Stimulated activated CD8-positive, alpha-beta memory T cell treated with anti-CD3 and anti-CD28 coated beads, Interleukin-4, amount 100 ng/mL, for 1 hour (primary cell): ENCODE measurements at places on chromosomes 7 and 10.

DNA sequence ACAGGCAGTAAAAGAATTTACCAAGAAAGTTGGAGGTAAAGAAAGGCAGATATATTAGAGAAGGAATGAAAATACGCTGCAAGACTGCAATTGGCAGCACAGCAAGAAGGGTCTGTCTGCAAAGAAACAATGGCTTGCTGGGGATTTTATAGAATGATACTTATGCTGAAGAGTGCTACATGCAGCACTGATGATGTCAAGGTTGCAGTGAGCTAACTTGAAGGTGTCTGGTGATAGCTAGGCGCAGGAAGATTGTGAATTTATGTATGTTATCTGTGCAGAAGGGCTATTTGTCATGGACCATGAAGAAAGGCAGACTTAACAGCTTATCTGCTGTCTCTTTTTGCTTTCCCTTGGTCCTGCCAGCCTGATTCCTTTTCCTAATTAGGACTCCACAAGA is 319.3 kb upstream of the KMT2E start:
- no peak for DNase-seq

- no peak for DNase-seq
These were observed 94.4 kb upstream of the HABP2 start for GRCh38 chr10:113458451-113458850.

DNA sequence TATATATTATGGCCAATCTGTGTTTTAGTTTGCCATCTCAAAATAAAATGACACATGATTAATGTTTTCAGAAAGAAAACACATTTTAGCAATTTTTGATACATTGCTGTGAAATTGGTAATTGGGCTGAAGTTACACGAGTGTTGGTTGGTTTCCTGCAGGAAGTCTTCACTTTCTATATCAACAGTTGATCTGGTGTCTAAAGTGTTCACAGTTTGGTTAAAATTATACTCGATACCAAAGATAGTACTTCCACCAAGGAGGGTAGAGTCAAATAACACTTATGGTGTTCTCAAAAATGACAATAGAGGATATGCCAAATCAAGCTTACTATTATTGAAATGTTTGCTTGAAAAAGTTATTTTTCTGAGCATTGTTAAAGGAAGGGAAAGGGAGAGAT is 120.3 kb upstream of the GLCCI1 start:
- no peak for DNase-seq

GRCh38 chr7:76304888-76305375 is 2.5 kb downstream of the HSPB1 start:
- no peak for DNase-seq

GRCh38 chr10:78660446-78661106 is 408.2 kb upstream of the ZMIZ1 start:
- no peak for DNase-seq

- no peak for DNase-seq
These were observed 42.0 kb upstream of the PCLO start for GRCh38 chr7:83204715-83205114.

- DNase-seq: no peak
These were observed 256.6 kb upstream of the SEMA3C start for GRCh38 chr7:81175275-81175940.

- DNase-seq: no peak
These were observed 524.8 kb upstream of the SORCS1 start for GRCh38 chr10:107689323-107689722.

- no peak for DNase-seq
These were observed 1061.5 kb downstream of the LRMDA start for GRCh38 chr10:76492678-76493472.

GRCh38 chr10:74322141-74322540 is 171.1 kb downstream of the ADK start:
- no peak for DNase-seq

DNA sequence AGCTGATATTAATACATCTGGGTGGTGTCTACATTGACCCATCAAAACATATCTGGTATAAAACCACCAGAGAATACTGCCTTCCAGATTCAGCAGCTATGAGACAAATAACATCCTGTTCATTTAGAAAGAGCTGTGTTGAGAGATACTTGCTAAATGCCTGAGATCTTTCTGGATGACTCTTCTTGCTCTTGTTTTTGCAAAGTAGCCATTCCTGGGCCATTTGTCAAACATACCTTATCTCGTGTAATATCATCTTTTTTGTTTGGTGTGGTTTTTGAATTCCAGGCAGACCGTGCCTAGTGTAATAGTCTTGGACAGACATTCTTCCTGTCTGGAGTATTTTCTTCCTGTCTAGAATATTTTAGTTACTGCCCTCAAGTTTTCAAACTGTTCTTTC is 74.7 kb upstream of the PRR15 start:
- no peak for DNase-seq

DNA sequence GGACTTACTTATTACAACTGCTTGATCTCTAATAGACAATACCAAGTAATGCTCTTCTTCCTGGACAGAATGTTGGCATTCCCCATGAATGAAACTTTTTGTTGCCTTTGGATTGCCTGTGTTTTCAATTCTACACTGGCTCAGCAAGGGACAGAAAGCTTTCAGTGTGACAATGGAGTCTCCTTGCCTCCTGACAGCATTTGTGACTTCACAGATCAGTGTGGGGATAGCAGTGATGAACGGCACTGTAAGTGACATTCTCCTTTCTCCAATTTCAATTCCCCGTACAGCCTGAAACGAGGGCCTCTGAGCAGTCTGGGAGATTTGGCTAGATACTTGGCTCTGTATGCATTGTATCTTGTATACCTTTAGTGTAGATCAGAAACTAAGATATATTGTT is 290 bp downstream of the MALRD1 start:
- no peak for DNase-seq

DNA sequence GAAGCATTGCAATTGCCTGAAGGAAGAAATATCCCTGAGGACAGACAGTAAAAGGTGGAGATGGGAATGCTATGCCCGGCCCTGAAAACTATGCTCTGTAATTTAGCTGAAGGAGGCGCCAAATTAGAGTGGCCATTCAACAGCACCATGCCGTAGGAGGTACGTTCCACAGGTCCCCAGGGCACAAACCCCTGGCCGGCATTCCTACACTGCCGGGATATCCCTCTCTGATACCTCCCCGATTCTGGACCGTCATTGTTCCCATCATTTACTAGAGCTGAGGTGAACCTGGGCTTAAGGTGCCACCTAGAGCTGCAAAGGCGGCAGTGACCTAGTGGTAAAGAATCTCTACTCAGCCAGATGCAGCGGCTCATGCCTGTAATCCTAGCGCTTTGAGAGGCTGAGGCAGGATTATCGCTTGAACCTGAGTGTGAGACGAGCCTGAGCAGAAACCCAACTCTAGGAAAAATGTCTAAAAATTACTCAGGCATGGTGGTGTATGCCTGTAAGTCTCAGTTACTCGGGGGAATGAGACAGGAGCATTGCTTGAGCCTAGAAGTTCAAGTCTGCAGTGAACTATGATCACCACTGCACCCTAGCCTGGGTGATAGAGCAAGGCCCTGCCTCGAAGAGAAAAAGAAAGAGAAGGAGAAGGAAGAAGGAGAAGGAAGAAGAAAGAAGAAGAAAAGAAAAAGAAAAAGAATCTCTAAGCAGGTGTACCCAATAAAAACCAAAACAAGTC is 53.0 kb upstream of the TNKS2 start:
- no peak for DNase-seq

DNA sequence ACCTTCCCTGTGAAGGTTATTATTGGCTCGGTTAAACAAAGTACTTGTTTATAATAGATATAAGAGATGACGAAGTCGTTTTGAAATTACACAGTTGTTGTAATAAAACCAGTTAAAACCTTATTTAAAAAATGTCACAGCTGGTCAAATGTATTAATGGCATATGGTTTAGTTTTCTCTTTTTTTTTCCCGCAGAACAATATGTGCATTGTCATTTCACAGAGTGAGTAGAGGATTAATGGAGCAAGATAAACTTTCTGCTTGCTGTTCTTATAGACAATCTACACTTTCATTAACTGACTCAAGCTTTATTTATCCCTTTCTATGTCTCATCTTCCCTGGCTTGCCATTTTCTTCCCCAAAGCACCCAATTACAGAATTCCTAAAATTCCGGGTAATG is 404.3 kb upstream of the NPVF start:
- no peak for DNase-seq

DNA sequence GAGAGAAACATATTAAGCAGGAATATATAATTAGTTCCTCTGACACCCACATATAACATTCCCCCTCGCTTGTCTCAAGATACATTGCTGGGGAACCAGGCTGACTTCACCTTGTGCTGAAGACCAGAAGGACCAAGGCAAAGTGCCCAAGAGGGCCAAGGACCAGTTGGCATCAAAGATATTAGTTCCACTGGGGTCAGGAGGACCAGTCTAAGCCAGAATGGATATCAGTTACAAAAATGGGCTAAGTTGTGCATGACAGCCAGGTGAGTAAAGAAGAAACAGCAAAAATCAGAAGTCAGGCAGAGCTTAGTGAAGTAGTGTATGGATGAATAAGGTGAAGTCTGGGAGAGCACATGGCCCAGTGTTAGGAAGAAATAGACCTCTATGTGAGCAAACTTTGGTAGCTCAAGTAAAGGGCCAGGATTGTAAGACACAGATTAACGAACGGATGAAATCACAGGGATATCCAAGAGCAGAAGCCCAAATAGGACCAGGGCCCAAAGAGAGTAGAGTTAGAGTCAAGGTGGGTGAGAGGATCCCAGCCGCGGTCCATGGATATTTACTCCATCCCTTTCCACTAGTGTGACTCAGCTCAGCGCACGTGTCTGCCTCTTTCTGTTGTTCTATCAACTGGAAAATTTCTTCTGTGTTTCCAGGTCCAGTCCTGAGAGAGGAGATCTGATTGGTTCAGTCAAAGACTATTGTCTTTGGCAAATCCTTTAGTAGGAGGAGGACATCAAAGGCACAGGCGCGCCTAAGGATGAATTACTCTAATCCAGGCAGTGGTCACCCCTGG is 5.0 kb downstream of the CALD1 start:
- no peak for DNase-seq

GRCh38 chr10:108911814-108912541 is 1011.3 kb downstream of the XPNPEP1 start:
- no peak for DNase-seq

- DNase-seq: no peak
These were observed 60.5 kb downstream of the YKT6 start for GRCh38 chr7:44261240-44261639.

GRCh38 chr7:82566752-82567151 is 123.2 kb upstream of the CACNA2D1 start:
- DNase-seq: no peak

DNA sequence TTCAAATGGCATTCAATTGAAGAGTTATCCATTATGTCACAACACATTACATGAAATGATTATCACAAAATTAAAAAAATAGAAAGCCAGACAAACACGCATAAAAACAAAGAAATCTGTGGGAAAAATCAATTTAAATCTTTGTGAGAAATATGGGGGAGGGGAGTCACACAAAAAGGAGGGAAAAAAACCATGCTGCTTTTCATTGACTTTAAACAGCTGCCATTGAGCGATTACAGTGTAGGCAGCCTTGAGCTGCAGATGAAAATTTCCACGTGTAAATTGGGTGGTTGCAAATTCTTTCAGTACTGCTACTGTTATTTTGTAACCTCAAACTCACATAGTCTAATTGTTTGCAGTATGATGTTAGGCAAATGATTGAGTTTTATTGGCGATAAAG is 889.9 kb upstream of the PHF14 start:
- DNase-seq: no peak

GRCh38 chr7:157688533-157689268 is 351.9 kb downstream of the DNAJB6 start:
- no peak for DNase-seq

DNA sequence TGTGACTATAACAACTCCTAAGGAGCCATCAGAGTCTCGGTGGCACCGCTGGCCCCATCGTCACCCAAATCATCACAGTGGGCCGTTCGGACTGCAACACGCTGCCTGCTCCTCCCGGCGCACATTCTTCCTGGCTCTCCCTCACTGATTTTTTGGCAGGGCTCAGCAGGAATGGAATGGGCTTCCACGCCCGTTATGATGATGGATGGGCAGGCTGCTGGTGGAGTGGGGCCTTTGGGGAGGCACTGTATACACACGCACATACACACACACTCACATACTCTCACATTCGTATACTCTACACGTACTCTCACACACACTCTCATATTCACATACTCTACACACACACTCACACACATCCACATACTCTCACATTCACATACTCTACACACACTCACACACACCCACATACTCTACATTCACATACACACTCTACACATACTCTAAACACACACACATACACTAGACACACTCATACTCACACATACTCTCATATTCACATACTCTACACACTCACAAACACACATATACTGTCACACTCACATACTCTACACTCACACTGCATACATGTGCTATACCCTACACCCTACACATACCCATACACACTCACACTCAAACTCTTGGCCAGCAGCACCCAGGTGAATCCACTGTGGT is 99.8 kb downstream of the KCNMA1 start:
- no peak for DNase-seq

GRCh38 chr7:4174016-4174415 is 508.1 kb upstream of the FOXK1 start:
- no peak for DNase-seq

DNA sequence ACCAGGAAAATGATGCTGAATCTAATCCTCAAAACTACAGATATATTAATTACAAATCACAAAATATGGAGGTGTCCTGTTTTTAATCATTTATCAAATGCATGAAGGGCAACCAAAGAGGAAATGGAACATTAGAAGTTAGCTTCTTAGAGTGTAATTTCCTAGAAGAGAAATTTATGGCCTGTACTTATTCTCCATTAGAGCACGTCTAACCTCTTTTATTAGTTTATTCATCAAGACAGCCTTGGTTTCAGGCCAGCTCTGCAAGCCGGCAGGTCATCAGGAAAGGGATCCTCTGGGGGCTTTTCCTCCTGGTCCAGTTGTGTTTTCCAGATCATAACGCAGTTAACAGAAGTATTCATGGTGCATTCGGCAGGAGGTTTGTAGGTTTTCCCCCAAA is 517.6 kb downstream of the KCNMA1 start:
- DNase-seq: no peak

GRCh38 chr7:141349804-141350203 is 201.4 kb upstream of the AGK start:
- DNase-seq: no peak

DNA sequence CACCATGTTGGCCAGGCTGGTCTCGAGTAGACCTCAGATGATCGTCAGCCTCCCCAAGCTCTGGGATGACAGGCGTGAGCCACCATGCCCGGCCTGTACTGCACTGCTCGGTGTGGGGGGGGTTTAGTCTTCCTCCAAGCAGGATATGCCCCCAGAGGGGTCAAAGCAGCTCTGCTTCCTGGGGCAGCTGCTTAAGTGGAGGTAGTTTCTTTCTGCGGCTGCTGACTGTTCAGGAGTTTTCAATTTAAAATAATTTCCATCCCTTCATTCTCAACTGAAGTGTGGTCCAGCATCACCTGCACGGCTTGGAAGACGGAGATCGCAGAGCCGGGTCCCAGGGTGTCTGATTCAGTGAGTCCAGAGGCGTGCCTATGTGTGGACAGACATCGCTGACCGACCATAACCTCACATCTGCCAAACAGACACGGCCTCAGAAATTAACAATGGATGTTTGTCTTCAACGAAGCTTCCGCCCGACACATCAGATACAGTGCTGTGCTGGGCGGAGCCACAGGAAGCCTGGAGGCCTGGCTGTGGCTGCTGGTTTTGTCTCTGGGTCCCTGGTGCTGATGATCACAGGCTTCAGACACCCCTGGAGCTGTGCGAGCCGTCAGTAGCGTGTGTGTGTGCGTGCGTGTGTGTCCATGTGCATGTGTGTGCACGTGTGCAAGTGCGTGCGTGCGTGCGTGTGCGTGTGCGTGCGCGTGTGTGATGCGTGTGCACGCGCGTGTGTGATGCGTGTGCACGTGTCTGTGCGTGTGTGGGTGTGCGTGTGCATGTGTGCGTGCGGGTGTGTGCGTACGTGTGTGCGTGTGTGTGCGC is 226.5 kb upstream of the PITRM1 start:
- no peak for DNase-seq

GRCh38 chr10:71978476-71978875 is 14.3 kb downstream of the CHST3 start:
- no peak for DNase-seq
